ENCODE measurements at places on chromosomes 13 and 19.

- no peak for DNase-seq
Measured at GRCh38 chr19:16449330-16449961, 22.3 kb downstream of the EPS15L1 start.

DNA sequence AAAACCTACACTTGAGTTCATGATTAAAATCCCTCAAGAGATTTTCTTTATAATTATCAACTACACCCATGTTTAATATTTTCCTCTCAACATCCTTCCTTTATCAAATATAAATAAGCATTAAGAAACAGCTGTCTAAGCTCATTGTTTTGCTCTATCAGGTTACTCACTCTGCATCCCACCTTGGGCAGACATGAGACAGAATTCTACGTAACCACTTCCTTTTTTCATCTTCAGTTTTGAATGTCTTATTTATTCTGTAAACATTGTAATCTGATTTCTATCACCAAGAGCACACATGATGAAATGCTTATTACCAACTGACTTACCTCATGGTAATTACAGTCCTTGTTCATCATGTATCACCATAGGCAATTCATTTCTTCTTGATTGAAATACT, 1256.6 kb upstream of the ATXN8OS start:
- no peak for DNase-seq

DNA sequence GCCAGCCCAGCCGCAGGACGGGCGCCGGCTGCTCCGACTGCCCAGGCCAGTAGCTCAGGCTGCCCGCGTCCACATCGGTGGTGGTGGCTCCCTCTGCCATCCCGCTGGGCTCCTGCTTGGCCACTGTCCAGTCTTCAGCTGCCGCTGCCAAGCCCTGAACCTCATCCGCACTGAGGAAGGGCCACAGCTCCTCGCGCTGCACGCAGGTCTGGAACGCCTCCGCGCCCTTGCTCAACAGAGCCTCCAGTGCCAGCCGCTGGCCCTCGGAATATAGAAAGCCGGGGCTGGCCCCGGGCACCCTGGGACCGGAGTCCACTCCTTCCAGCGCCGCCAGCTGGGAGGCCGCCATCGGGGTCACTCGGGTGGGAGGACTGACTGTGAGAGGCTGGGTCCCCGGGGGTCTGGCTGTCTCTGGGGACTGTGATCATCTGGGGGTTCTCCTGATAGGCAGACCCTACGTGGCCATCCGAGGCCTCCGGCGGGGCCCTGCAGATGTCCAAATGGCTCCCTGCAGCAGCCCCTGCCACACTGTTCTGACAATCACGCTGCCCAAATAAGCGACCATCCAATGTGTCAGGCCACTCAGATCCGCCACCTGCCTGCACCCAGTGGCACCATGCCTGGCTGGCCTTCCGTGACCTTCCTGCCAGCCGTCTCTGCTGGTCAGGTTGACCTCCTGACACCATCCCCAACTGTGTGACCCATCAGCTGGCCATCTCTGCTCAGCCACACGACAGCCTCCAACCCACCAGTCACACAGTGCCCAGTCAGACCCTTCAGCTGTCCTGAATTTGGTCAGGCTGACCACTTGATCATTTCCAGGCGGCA, 1.6 kb downstream of the FAM83E start:
- DNase-seq = no peak

- DNase-seq = no peak
Measured at GRCh38 chr19:40982594-40983101, 8.4 kb upstream of the CYP2B6 start.

All from CD4-positive, alpha-beta T cell (primary cell).